ENCODE measurements at places on chromosomes 1 and 21. TPM values are rescaled to one million over a fixed set of nuclear protein-coding genes. Genes with fewer than 3 reads are reported as not detected.

Gene S100A6
- total RNA-seq = 1,154 TPM

Gene CYP4A11
- not detected for total RNA-seq

GRCh38 chr1:201783572-201783971, 45.4 kb upstream of the IPO9 start:
- no peak for DNase-seq
- H3K4me1 ChIP-seq = peaks cover 11% of the 10 kb centered on the region
- no peak overlapping the region for H3K27ac ChIP-seq
- no peak overlapping the region for H3K4me3 ChIP-seq

GRCh38 chr1:24737368-24738117, 7.7 kb upstream of the CLIC4 start:
- H3K36me3 ChIP-seq = no peaks in the 10 kb centered on the region
- no peaks in the 10 kb centered on the region for H3K27me3 ChIP-seq
- peaks cover 27% of the 10 kb centered on the region for H3K4me1 ChIP-seq

DNA sequence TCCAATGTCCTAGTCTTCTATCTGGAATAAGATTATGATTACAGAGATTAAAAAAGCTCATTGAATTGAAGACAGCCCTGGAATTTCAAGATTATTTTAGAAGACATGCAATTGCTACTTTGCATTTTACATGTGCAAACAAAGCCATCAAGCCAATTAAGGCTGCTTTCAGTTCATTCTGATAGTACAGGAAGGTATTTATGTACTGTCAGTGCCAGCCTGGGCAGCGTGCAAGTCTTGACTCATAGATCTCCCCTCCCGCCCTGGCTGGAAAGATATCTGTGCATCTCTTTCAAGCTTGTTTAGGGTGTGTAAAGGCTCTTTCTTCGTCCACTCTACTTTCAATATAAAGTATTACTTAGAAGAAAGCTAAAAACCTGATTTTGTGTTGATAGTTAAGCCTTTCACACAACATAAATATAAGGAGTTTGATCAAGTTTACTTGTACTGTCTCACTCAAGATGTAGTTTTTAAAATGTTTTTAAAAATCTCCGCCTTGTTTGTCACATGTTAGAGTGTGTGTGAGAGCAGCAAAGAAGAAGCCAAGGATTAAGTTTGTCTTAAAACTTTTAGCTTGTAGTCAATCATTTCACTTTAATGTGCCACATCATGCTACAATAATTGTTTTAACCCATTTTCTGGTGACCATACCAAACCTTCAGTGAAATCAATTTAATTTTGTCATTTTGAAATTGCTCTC, 13.6 kb upstream of the LYPLAL1 start:
- H3K4me3 ChIP-seq = no peak overlapping the region
- H3K27me3 ChIP-seq = no peaks in the 10 kb centered on the region
- DNase-seq = no peak
- H3K27ac ChIP-seq = no peak overlapping the region

GRCh38 chr1:157199421-157199755, 61.2 kb upstream of the ETV3 start:
- peaks cover 5% of the 10 kb centered on the region for H3K4me1 ChIP-seq
- H3K36me3 ChIP-seq = no peaks in the 10 kb centered on the region
- H3K27ac ChIP-seq = no peak overlapping the region
- H3K4me3 ChIP-seq = no peak overlapping the region
- no peaks in the 10 kb centered on the region for H3K27me3 ChIP-seq

DNA sequence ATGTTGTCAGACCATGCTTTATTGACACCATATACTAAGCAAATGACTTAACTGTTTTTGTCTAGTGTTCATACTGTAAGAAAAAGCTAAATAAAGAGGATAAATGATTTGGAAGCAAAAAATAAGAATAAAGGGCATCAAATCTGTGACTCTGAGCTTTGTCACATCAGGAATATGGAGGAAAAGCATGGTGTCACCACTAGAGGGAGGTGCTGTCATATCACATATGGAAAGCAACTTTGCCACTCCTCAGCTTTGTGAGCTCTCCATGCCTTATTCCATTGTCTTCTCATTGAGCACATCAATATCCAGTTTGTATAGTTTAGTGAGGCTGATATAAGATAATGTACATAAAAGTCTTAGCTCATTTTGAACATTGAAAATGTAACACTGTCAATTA, 20.8 kb upstream of the GBP1 start:
- no peaks in the 10 kb centered on the region for H3K4me1 ChIP-seq
- H3K27me3 ChIP-seq = no peaks in the 10 kb centered on the region
- no peak overlapping the region for H3K4me3 ChIP-seq
- H3K36me3 ChIP-seq = no peaks in the 10 kb centered on the region
- DNase-seq = no peak
- no peak overlapping the region for H3K27ac ChIP-seq

Gene COL11A1
- total RNA-seq = 58.3 TPM
